ENCODE measurements at places on chromosomes 2 and 18.

GRCh38 chr2:210568108-210568507 lies 11.7 kb downstream of the CPS1 start:
- no peak for DNase-seq

DNA sequence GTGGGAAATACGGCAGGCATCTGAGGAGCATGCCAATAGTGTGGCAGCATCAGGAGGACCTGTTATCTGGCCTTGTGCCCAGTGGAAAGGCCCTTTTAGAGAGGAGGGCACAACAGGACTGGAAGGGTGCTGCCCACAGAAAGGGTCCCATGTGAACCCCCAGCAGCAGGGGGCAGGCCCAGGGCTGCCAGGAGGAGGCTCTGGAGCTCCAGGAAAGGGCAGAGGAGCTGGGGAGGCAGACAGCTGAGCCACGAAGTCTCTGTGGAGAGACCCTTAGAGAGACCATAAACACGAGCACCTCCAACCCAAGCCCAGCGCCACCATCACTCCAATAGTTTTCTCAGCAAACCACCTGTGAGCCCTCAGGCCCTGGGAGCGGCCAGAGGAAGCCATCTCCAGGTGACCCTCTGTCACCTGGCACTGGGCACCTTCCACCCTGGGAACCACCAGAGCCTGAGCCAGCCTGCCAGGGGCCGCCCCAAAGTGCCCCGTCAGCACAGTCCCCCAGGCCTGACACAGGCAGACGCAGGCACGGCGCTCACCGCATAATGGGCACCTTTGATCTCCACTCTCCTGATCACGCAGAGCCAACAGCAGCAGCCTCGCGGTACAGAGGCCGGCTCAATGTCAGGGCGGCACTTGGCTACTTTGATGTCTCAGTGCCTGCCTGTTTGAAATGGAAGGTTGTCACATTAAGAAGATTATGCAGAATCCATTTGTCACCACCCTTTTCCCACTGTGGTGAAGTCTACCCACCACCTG lies 162.5 kb upstream of the RAB6C start:
- no peak for DNase-seq

GRCh38 chr2:235030936-235031335 lies 79.1 kb downstream of the SH3BP4 start:
- no peak for DNase-seq

GRCh38 chr2:68414876-68415275 lies 49.8 kb downstream of the PLEK start:
- no peak for DNase-seq

- DNase-seq = no peak
These were observed 83.1 kb upstream of the CCDC141 start for GRCh38 chr2:179133016-179133415.

- DNase-seq = no peak
These were observed 51.0 kb upstream of the B3GNT2 start for GRCh38 chr2:62144689-62145477.

GRCh38 chr2:1641523-1641922 lies 102.8 kb downstream of the PXDN start:
- no peak for DNase-seq
